A549 treated with DMSO at 1 μM for 4 hours (cell line): ENCODE measurements at places on chromosomes 6 and 20. TPM values are rescaled to one million over a fixed set of nuclear protein-coding genes. Genes with fewer than 3 reads are reported as not detected.

The SALL4 gene
- 1.3 to 2.2 TPM (median 1.6 TPM) in 5 replicates for total RNA-seq

The SLC22A2 gene
- 0.06 TPM in 1 of 5 replicates, not detected in the others for total RNA-seq

The FBXO5 gene
- total RNA-seq, result 18.8 to 24.3 TPM (median 21.9 TPM) in 5 replicates

The CAP2 gene
- total RNA-seq, result 13.1 to 15.9 TPM (median 14.3 TPM) in 5 replicates

The RIPOR3 gene
- total RNA-seq, result 0.06 TPM in 1 of 5 replicates, not detected in the others

The CHRNA4 gene
- 0.19 to 2.1 TPM (median 0.29 TPM) in 5 replicates for total RNA-seq

The COL9A1 gene
- total RNA-seq, result not detected in 5 replicates

The PRR18 gene
- total RNA-seq, result 0.07 to 0.33 TPM (median 0.07 TPM) in 5 replicates

The DEK gene
- total RNA-seq, result 83.6 to 102 TPM (median 93.4 TPM) in 5 replicates

The OR12D3 gene
- total RNA-seq, result not detected in 5 replicates

The SLCO4A1 gene
- total RNA-seq, result 4.9 to 10.2 TPM (median 8.5 TPM) in 5 replicates

The SNAP25 gene
- 16.7 to 22.0 TPM (median 18.6 TPM) in 5 replicates for total RNA-seq
